ENCODE measurements at places on chromosomes 7 and 10. TPM values are rescaled to one million over a fixed set of nuclear protein-coding genes. Genes with fewer than 3 reads are reported as not detected.

Gene FAM24B
- polyA plus RNA-seq, result 5.0 TPM

Gene STEAP4
- not detected for polyA plus RNA-seq

Gene NPFFR1
- polyA plus RNA-seq, result not detected

Gene ABCB1
- 4.3 TPM for polyA plus RNA-seq

Gene GRM3
- not detected for polyA plus RNA-seq

Gene DLX6
- not detected for polyA plus RNA-seq

Gene PVRIG
- polyA plus RNA-seq, result 69.5 TPM

Gene HTRA1
- not detected for polyA plus RNA-seq

Gene HDAC9
- polyA plus RNA-seq, result 0.10 TPM

Gene GPER1
- polyA plus RNA-seq, result 0.47 TPM

Gene INHBA
- not detected for polyA plus RNA-seq

Gene VPS41
- 34.6 TPM for polyA plus RNA-seq

Gene NUTM2E
- polyA plus RNA-seq, result not detected

Gene LRGUK
- polyA plus RNA-seq, result not detected

Gene ITIH5
- polyA plus RNA-seq, result not detected

Gene OGDHL
- not detected for polyA plus RNA-seq

Gene DENND11
- polyA plus RNA-seq, result 15.1 TPM

Gene PHYHIPL
- polyA plus RNA-seq, result not detected

Gene INMT
- polyA plus RNA-seq, result not detected

Gene NPC1L1
- not detected for polyA plus RNA-seq

Gene GLI3
- polyA plus RNA-seq, result not detected

Gene MINDY4
- 0.54 TPM for polyA plus RNA-seq

Gene CCDC172
- polyA plus RNA-seq, result not detected

Gene FOXI2
- not detected for polyA plus RNA-seq

Gene PDK4
- not detected for polyA plus RNA-seq

Gene SKIDA1
- 0.38 TPM for polyA plus RNA-seq
